ENCODE measurements at places on chromosomes 5 and 9.

GRCh38 chr9:70079417-70080037 lies 35.9 kb downstream of the MAMDC2 start:
- no peak for DNase-seq

- DNase-seq: no peak
These were observed 1585.6 kb downstream of the EFNA5 start for GRCh38 chr5:106085136-106085535.

DNA sequence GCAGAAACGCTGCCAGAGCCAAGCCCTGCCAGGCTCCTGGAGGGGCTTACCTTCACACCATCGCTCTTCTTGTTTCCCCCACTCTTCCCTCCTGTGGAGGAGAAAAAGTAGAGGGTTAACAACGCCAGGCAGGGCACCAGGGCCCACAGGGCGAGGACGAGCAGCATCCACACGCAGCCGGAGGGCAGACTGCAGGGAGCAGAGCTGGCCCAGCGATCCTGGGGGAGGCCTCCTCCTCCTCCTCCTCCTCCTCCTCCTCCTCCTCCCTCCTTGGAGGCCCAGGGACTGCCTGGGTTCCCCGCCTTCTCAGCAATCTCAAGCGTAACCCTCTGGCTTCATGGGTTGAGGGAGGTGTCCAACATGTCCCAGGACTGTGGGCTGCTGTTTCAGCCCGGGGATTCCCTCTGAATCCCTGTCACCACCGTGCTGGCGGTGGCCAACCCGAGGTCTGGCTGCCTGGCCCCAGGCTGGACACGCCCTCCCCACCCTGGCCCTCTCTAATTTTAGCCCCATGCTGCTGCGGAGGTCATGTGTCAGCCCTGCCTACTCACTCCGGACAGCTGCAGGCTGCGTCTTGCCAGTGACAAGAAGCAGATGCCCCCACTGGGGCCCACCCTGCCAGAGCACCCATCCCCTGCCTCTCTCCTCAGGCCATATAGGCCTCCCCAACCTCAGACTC lies 44.3 kb downstream of the CAMK2A start:
- no peak for DNase-seq

DNA sequence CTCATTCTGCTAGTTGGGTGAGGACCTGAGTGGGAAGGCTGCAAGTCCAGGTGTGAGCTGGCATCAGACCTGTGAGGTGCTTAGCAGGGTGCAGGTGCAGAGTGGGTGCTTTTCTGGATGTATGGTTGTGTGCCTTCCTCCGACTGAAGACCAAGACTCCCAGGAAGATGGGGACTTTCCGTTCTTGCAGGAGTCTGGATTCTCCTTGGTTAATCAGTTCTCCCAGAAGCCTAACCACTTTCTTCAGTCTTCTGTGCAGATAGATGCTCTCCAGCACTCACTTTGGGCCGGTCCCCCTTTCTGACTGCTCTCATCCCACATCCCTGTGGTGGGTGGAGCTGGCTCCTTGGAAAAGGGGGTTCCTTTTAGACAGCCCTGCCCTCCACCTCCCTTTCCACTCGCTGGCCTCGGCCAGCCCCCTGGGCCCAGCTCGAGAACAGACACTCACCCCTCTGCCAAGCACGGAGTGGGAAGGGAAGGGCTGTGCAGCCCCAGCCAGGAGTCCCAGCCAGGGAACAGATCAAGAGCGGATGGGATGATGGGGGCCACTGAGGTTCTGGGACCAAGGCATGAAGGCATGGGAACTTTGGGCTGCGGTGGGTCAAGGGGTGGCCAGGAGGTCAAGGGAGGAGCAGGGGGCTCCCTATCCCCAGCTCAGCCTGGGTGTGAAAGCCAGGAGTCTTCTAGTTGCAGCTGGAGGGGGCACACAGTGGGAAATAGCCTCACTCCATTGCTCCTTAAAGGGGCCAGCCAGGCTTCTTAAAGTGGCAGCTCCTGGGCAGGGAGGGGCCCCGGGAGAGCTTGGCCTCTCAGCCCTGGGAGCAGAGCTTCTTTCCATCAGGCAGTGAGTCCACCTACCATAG lies 62.4 kb downstream of the FGF18 start:
- no peak for DNase-seq

DNA sequence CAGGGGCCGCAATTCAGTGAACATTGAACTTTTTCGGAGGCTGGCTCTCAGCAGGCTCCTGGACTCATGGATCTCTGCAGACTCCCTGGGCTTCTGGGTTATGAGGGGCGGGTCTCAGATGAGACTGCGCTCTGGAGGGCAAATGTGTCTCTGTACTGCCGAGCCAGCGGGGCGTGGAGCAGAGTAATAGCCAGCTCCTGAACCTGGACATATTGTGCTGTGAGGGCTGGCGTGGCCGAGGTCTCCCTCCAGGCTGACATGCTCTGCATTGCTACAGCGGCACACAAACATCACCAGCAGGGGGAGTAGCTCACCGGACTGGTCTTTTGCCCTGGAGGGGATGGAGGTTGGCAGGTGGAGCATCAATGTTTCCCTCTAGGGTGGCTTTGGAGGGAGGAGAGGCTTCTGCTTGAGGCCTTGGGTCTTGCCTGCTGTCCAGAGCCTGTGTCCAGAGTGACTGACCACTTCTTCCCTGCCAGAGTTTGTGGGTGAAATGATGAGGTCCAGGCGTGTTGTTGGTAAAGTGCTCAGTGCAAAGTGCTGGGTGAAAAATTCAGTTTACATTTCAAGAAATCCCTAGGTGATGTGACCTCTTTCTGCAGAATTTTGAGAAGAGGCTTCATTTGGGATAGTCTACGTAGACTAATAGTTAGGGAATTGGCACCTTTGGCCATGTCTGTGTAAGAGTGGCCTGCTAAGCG lies 10.9 kb upstream of the GADD45G start:
- DNase-seq: peak; percentile 59

DNA sequence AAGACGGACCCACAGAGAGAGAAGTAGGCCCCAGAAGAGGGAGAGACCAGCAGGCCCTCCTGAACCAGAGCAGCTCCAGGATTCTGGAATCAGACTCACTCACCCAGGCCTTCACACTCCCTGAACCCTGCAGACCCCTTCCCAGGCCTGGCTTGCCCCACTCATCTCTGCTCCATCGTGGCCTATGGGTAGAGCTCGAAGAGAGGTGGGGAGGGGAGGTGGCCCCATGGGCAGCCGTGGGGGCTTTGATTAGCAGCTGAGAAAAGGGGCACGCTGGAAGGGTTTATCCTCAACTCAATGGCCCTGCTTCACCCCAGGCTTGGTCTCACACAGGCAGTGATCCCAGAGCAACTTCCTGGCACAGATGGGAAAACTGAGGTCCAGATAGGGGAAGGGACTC lies 613 bp downstream of the MYMK start:
- no peak for DNase-seq

DNA sequence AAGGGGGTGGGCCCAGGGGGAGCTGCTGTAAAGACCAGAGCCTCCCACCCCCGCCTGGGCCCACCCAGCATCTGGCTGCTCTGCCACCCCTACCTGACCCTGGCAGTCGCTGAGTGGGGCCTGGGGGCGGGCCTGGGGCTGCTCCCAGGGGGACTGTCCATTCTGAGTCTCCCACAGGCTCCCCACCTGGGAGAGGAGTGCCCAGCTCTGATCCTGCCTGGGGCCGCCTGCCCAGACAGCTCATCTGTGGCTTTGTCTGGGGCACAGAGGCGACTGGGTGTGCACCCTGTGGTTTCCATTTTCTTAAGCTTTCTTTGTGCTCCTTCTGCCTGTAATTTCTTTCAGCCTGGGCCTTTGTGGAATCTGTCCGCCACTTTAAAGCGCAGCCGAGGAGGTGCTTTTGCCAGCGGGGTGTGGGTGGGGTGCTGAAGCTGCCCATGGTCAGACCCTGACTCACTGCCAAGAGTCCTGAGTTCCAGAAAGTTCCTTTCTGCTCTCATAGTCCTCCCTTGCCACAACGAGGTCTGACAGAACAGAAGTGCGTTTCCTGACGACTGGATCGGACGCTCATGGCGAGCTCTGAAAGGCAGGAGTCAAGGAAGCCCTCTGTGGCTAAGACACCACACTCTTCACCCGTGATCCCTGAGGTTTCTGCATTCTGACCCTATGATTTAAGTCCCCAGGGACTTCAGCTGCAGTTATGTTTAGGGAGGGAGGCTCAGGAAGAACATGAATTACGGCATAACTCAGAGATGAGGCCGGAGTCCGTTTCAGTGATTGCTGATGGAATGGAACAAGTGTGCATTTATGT lies 225.0 kb downstream of the FANCC start:
- no peak for DNase-seq

- peak; percentile 52 for DNase-seq
These were observed 113.0 kb downstream of the GAPVD1 start for GRCh38 chr9:125374443-125375309.

- DNase-seq: no peak
These were observed 74.8 kb downstream of the ICE1 start for GRCh38 chr5:5497152-5497788.

GRCh38 chr9:137286975-137287383 lies 9.5 kb downstream of the TOR4A start:
- DNase-seq: no peak

DNA sequence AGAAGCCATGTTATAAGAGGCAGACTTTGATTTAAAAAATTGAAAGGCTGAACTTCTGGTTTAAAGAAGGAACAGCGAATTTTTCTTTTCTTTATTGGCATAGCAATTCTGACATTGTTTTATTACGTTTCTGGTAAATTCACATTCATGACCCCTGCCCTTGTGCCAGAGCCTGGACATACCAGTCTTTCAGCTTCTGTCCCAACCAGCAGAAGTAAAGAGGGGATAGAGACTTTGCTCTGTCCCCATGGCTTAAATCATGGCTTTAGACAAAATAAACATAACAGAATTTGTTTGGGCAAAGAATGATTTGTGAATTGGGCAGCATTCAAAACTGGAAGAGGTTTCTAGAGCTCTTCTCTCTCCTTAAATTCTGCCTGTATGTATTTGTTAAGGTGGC lies 15.3 kb downstream of the CAST start:
- no peak for DNase-seq

DNA sequence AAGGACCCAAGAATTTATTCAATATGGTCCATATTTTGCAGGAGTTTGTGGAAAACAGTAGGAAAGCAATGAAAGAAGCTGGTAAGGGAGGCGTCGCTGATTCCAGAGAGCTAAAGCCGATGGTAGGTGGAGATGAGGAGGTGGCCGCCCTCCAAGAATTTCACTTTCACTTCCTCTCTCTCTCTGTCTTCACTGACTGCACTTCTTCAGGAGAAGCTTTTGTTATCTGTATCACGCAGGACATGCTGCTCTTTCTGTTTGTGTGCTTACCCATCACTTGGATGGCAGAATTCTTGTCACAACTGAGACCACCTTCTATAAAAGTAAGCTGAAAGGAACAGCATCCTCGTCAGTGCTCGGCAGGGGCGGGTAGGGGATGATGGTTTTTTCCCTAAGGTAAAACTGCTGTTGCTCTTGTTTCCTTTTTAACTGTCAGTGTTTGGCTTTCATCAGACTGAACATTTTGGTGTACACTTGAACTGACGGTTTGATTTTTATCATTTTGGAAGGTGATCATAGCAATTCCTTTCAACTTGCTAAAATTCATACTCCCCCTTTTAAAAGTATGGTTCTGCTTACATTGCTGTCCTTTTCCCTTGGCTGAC lies 62.4 kb upstream of the FSD1L start:
- DNase-seq: peak; percentile 3

DNA sequence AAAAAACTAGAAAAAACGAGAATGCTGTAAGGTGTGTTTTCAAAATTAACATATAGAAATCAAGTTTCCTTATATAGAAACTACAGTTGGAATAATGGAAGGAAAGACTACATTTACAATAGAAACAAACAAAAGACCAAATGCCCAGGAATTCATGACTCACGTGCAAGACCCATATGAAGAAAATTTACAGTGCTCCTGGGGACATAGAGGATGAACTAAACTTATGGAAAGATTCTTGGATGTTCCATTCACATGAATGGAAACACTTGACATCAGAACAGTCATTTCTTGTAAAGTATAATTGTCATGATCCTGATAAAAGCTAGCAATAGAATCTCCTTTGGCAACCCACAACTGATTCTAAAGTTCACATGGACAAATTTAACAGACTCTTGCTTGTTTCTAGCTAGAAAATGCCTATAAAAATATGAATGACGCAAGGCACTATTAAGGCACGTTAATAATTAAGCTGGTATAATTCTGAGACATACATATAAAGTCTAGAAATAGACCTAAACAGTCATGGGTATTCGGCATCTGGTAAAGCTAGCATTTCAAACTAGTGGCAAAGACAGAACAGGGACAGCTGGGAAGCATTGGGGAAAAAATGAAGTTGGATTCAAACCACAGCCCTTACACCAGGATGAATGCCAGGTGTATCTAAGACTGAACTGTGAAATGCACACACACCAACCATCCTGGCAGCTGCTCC lies 5.1 kb upstream of the ZFP62 start:
- DNase-seq: no peak

DNA sequence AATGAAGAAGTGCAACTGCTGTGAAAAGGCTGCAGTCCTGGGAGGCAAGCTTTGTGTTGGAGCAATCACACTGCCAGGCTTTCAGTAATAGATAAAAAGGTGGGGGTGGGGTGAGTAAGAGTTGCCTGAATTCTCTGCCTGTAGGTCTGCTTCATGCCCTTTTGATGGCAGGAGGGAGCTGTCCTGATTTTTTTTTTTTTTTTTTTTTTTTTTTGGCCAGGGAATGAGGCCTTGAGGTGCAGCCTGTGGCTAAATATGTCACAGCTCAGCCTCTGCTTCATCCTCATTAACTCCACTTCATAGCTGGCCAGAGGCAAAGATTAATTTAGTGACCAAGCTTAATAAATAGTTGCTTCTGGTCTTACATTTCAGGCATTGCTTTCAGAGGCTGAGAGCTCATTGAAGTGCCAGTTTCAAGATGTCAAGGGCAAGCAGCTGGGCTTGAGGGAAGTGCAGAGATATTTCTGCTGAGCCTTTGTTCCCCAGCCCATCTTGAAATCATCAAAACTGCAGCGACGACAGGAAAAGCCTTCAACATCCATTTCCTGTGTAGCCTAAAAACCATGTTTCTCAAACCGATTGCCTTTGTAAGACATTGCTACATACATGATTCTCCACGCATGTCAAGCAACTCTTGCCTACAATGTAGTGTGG lies 134.7 kb downstream of the MACIR start:
- no peak for DNase-seq

DNA sequence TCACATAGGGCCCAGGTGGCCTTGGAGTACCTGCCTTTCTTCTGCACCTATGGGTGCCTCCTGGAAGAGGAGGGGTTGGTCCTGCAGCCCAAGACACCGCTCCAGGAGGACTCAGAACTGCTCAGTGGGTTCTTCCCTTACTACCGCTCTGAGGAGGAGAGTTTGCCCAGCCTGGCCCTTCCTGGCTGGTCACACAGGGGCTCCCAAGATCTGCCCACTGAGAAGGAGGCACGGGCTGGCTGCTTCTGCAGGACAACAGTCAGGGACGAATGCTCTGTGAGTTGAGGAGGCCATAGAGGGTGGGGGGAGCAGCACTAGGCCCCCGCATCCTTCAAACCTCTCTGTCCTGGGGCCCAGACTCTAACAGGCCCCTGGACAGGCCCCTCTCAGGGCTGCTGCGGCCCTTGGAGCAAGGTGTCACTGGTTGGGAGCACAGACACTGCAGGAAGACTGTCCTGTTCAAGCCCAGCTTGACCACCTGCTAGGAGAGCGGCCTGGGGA lies 9.9 kb upstream of the SLC25A48 start:
- DNase-seq: no peak

GRCh38 chr9:121485623-121486022 lies 14.0 kb downstream of the GGTA1 start:
- DNase-seq: no peak

- DNase-seq: no peak
These were observed 159.2 kb downstream of the NSG2 start for GRCh38 chr5:174204535-174205313.

- DNase-seq: no peak
These were observed 55.1 kb downstream of the LOX start for GRCh38 chr5:122022966-122023365.

GRCh38 chr5:100553209-100553608 lies 18.0 kb downstream of the FAM174A start:
- no peak for DNase-seq

Data from stimulated activated CD4-positive, alpha-beta T cell treated with anti-CD3 and anti-CD28 coated beads, Interleukin-4, amount 100 ng/mL, for 4 hours (primary cell).